ENCODE measurements at places on chromosomes 2 and 18.

DNA sequence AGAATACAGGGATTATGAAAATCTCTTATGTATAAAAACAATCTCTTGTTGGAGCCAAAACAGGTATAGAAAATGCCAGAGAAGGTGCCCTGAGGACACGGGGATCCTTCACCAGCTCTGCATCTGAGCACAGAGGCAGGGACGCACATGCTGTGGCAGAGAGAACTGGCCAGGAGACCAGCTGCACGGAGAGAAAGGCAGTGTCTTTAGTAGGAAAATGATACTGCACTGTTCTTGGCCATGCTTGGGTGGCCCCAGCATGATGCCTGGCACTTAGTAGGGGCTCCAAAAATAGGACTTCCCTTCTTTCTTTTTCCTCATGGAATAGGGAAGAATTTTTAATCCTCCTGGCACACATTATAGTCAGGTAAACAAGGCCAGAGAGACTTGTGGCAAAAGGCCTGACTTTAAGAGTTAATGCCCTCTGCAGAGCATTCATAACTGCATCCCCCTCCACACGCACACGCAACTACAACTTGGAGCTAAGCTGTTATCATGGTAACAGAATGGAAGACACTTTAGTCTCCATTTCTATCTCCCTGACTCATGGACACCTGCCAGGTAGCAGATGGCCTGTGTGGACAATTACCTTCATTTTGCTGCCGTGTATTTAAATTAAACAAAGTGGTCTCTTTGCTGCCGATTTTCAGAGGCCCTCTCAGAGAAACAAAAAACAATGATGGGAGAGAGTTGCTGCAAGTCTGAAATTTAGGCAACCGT lies 59.7 kb upstream of the DNMT3A start:
- no peak for DNase-seq

- no peak for DNase-seq
These were observed 176.6 kb downstream of the HDAC4 start for GRCh38 chr2:239224199-239224570.

- DNase-seq, result no peak
These were observed 1553.0 kb upstream of the PIK3C3 start for GRCh38 chr18:40402052-40402451.

DNA sequence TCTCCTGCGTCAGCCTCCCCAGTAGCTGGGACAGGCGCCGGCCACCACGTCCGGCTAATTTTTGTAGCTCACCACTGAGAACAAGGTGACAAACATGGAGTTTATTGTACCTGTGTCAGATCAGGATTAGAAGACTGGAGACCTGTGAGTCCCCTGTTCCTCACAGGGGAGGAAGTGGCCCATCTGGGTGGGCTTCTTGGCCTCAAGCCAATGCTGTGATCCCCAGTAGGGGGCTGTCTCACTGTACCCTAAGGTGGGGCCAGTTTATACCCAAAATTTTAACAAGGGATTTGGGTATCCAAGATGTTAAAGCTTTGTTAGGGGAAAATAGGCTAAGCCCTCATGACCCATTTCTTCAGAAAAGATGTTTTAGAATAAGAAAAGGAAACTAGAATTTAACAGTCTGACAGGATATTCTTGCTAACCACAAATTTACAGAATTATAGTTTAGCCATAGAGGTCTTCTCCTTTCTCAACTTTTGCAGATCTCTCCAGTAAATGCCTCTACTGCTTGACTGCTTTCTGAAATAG lies 16.3 kb downstream of the PCBP1 start:
- DNase-seq, result peak; percentile 6

DNA sequence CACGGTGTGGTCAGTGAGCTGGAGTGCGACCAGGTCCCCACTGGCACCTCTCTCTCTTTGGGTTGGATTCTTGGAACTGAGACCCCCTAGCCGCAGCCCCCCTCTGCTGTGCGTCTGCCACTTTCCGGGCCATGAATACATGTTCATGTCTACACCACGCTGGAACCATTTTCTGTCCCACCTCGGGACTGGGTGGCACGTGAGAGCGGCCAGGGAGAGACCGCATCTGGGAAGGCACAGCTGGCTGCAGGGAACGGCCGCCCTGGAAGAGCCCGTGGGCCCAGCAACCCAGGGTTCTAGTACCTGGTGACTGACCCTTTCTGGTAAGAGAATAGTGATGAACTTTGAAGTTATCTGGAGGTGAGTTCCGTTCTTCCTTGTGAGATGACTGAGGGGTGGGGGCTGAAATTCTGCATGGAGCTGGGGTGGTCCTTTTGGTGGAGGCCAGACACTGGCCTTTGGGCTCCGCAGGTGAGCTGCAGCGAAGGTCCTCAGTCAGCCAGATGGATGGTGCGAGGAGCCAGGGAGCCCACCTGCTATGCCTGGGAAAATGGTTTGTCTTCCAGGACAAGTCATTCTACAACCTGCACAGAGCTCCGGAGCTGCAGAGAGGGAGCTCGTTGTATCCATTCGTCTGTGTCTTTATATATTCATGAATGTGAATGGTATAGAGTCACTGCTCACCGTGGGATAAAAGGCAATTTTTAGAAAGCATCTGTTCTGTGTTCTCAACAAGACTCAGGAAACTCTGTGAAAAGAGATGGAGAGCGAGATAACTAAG lies 223.5 kb downstream of the NDUFA10 start:
- no peak for DNase-seq

GRCh38 chr18:64872710-64873458 lies 724.0 kb upstream of the LINC00305 start:
- no peak for DNase-seq

- DNase-seq, result no peak
These were observed 9.6 kb downstream of the IFIH1 start for GRCh38 chr2:162308747-162309503.

GRCh38 chr2:172280571-172281361 lies 146.6 kb upstream of the ITGA6 start:
- no peak for DNase-seq

- peak; percentile 39 for DNase-seq
These were observed 75.1 kb downstream of the ACOXL start for GRCh38 chr2:110807522-110807921.

DNA sequence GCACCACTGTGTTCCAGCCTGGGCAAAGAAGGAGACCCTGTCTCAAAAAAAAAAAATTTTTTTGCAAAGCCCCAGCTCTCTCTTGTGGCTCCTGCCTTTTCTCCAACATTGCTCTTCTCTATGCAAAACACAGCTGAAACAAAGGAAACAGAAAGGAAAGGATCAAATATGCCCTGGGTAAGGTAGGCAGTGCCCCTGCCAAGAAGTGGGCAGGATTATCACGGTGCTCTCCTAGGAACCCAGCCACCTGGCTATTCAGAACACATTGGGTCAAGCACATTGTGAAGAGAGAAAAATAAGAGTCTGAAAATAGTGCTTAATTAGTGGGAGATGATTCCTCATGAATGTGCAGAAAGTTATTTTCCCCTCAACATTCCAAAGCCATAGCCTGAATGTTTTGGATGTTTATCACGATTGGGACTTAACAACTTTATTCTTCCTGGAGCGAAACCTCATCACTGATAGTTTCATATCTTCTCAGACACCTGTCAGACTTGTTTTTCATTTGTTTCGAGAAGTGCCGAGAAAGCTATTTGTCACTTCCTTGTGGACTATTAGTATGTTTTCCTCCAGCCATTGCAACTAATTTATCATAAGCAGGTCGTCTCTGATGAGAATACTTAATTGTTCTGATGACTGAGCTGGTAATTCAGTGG lies 42.7 kb upstream of the RPL31 start:
- peak; percentile 84 for DNase-seq

DNA sequence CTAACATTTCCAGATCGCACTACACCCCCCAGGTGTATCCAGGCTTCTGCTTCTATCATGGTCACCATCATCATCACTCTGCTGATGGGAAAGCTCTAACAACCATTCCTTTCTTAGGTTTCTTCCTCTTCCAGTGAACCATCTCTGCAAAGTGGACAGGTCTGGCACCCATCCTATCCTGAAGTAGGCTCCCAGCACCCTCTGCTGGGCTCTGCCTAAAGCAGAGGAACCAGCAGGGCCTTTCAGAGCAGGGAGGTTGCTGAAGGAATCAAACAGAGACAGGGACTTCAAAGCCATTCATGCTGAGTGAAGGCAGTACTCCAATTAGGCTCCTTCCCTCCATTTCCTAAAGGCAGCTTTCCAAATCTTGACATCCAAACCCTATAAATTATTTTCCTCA lies 27.2 kb upstream of the SATB2 start:
- peak; percentile 44 for DNase-seq

DNA sequence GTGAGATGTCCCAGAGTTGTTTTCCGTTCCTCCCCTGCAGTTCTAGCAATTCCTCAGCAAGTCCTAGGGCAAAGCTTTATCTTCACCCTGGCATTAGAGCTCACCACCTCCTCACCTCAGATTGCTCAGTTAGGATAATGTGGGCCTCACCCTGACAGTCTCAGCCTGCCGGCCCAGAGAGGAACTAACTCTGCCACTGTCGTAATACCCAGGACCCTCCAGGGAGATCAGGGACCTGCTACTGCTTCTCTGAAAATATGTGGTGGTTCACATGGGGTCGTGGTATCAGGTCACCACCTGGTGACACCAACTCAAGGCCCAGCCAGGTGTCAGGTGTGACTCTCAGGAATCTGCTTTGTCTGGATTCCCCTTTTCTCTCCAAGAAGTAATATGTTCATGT lies 120.7 kb downstream of the FEZ2 start:
- DNase-seq, result no peak

- DNase-seq, result no peak
These were observed 103.6 kb downstream of the KYNU start for GRCh38 chr2:142981069-142981378.

DNA sequence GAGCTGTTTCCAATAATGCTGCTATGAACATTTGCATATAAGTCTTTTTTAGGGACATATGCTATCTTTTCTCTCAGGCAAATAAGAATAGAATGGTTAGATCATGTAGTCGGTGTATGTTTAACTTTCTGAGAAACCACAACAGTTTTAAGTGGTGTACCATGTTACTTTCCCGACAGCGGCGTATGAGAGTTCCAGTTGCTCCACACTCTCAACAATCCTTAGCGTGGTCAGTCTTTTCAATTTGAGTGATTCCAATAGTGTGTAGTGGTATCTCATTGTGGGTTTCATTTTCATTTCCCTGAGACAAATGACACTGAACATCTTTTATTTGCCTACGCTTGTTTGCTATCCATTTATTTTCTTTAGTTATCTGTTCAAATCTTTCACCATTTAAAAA lies 149.5 kb downstream of the ACOXL start:
- DNase-seq, result no peak

DNA sequence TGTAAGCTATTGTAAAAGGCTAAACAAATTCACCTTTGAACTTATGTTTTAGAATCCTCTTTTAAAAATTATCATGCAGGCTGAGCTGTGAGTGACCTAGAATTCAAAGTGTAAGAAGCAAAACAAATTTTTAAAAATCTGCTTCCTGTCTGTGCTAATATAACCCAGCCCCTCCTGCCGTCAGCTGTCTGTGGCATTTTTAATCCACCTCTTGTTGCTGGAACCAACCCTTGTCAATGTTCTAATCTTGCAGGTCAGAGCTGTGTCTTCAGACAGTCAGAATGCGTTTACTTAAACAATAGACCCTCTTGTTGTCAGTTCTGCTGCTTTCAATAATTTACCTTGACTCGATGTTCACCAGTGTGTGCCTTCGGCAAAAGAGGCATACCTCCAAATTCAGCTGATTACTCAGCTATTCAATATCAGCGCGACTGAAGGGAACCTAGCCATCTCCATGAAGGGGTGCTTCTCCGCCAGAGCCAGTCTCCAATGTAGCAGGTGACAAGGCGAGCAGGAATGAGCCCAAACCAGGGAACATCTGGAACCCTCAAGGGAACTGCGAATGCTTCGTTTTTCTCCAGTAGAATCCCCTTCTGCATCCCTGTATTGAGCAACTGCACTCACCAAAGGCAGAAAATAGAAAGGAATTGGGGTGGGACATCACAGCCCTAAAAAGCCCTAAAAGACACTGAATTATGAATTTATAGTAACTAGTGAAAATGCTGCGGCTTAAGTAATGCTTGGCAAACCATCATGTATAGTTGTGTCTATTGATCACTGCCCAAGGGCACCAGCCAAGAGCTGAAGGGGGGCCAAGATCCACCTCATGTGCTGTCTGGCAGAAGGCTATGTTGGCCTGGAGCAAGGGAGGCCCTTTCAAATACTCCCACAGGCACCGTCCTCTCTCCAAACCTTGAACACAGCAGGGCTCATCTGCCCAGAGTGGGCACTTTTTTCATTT lies 62.5 kb downstream of the LYPD6B start:
- DNase-seq, result no peak

DNA sequence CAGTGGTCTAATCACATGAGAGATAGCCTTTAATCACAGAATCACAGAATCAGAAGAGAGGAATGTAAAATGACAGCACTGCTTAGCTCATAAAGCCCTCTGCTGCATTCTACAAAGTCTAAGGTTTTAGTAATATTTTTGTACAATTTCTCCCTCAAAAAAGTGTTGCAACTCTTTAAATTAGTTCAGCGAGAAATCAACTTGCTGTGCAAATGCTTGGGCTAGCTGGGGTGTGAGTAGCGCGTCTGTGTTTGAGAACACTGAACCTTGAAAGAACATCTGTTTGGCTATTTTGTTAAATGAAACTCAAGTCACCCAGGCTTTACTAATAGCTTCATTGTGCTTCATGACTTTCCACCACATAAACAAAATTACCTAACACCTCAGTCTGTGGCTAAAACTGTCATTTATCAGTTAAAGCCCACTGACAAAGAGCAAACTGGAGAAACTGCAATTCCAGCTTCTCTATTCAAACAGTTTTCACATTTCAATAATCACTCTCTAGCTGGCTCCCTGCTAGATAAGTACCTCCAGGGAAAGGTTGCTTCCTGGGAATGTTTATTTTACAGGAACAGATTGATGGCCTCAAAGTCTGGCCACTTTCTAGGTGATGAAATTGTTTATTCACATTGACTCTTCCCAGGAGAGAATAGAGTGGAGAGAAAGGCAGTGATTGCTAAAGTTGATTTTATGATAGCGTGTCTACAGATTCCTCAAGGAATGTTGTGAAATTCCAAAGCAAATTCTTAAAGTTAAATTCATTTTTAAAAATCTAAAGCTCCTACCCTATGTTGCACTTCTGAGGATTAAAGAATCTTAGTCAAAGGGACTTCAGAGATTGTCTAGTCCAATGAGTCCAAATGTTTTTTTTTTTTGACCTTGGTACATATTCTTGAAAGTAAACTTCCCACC lies 36.0 kb upstream of the STAT1 start:
- DNase-seq, result peak; percentile 93

DNA sequence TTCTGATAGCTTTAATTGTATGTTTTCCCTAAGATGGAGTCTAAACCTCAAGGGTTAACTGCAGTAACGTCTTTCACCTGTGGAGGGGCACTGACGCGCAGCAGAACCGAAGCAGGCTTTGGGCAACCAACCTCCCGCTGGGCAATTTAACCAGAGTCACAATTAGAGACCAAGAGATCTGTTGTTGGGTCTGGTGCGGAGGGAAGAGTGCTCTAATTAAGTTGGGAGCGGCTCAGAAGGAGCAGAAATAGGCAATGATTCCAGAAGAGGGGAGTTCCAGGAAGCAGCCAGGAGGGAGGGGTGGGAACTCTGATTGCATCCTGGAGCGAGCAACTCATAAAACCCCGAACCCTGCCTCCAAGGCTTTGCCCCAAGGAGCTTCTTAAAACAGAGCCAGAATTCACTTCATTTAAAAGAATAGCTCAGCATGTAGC lies 245.8 kb downstream of the PAX3 start:
- no peak for DNase-seq

GRCh38 chr18:48800876-48801727 lies 149.7 kb downstream of the SMAD7 start:
- DNase-seq, result peak; percentile 84
